ENCODE measurements at places on chromosomes 2 and 18. TPM values are rescaled to one million over a fixed set of nuclear protein-coding genes. Genes with fewer than 3 reads are reported as not detected.
A peak's percentile ranks its signal among the peaks of the same experiment; 100 is the strongest.

GRCh38 chr2:233411162-233411561, 56.9 kb downstream of the DGKD start:
- DNase-seq: no peak

GRCh38 chr2:123165616-123166015, 859.5 kb upstream of the CNTNAP5 start:
- no peak for DNase-seq

Gene CAPN14
- 0.35 TPM for total RNA-seq

- no peak for DNase-seq
Observed at GRCh38 chr2:132009874-132010521, 151.8 kb downstream of the ANKRD30BL start.

- DNase-seq: no peak
Observed at GRCh38 chr2:241982706-241983570, 113.4 kb downstream of the RTP5 start.

- no peak for DNase-seq
Observed at GRCh38 chr2:188196343-188197008, 95.2 kb upstream of the GULP1 start.

DNA sequence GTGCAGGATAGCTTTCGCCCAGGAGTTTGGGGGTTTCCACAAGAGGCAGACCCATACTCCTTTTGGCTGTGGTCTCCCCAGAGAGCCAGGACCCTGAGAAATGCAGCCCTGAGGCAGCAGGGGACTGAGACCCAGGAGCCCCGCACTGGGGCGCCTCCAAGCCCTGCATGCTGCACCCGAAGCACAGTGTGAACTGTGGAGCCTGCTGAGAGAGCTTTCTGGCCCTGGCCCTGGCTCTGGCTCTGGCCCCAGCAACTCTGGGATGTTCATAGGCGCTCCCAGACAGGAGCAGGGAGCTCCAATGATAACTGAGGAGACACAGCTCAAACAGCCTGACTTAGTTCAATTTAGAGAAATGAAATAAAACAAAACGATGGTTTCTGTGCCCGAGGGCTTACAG, 96.4 kb upstream of the TEX51 start:
- DNase-seq: no peak

Gene ZDBF2
- 4.0 TPM for total RNA-seq

DNA sequence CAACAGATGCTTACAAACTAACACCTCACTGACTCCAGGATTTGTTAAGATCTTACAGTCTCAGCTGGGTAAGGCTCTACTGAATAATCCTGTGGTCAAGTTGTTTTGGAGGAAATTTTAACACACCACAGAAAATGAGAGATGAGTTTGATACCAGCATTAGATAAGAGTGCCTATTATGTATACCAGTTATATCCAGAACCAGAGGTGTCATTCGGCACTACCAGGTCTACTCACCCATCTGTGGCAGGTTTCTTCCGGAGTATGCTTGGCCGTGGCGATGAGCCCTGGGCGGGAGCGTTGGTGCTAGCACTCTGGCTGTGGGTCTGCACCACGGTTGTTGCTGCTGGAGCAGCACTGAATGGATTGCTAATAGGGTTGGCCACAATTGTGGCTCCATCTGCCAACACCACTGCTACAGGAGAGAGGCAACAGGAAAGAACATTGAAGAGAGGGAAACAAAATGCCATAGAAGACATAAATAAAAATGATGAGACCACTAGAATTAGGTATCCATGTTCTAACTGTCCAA, 41.2 kb downstream of the SAP130 start:
- DNase-seq: no peak

- no peak for DNase-seq
Observed at GRCh38 chr18:7890075-7890474, 323.0 kb downstream of the PTPRM start.

DNA sequence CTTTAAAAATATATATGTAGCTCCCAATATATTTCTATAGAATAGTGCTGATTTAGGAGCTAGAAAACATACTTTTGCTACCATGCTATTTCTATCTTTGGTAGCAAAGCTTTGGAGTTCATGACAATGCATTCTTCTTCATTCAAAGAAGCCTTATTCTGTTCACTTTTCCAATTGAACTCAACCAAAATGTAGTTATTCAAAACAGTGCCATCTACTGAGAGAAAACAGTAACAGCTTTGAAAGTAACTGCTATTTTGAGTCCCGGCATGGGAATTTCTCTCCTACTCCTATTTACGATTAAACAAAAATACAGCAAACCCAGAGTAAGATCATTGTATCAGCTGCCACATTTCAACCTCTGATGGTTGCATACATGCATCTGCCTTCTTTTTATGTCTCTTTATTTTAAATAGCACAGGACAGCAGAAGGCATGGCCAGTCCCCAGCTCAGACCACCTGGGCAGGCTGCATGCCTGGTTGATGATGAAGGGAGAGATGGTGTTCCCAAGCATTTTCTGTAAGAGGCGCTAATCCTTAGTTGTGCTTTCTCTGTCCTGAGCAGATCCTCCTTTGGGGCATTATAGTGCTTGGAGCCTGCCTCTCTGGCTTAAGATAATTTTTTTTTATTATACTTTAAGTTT, 69.7 kb upstream of the SULT1C3 start:
- DNase-seq: no peak

DNA sequence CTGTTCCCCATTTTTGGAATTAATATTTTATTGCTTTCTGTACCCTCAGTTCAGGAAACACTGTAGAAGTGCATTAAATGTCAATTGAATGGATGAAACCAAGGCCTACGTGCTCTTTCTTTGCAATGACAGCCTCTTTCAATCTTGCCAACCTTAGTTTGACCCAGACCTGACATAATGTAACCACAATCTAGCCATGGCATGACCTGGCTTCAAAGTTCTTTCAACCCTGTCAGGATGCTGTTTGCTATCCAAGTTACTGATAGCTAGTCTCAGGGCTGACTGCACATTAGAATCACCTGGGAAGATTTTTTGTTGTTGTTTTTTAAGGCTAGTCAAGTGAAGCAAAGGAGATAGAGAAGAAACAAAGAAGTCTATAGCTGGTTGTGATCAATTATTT, 190.9 kb upstream of the PKDCC start:
- DNase-seq: no peak

DNA sequence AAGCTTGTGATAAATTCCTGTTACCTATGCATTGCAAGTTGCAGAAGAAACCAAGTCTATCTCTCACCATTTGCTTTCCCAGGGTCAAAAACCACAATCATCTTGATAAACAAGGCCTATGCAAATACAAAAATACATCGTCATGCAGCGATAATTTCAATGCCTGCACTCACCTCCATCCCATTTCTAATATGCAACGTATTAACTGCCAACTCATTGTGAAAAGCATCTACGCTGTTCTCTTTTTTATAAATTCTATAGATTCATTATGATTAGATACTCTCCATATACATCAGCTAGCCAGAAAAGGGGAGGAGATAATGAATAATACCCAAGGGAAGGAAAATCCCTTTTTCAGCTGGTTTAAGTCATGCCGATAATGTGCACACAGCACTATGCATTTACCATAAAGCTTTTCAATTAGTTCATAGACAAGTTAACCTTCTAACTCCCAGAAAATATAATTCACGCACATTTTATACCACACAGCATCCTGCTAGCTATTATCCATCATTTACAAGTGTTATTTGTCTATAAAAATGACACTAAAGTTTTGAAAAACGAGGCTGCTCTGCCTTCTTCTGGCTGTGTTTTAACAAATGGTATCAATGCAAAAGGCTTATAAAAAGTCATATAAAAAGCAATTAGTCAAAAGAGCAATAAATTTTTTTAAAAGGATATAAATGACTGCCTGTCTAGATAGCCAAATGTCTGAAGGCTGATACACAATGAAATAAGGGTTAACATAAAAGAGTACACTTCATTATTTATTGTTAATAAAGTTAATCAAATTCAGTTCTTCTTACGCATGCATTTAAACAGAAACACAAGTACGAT, 77.6 kb downstream of the AFF3 start:
- no peak for DNase-seq

DNA sequence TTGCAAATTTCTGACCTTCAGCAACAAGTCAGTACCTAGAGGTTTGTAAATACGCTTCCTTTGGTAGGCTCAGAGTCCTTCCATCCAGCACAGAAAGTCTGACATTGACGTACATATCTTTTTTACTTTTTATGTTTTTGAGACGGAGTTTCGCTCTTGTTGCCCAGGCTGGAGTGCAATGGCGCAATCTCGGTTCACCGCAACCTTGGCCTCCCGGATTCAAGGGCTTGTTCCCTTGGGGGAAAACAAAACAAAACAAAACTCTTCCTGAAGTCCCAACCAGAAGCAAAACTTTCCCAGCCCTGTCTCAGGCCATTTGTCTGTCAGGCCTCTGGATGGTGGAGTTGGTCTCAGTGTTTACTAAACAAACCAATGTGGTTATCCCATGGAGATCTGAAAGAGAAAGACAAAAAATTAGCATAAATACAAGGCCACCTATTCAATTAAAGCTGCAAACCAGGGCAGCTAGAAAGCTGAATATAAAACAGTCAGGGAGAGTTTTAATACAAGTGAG, 29.6 kb upstream of the ATL2 start:
- no peak for DNase-seq

GRCh38 chr2:190979906-190980629, 33.9 kb downstream of the STAT1 start:
- DNase-seq: peak; percentile 12

Measured in foreskin keratinocyte (primary cell).